ENCODE measurements at places on chromosomes 1 and 21. TPM values are rescaled to one million over a fixed set of nuclear protein-coding genes. Genes with fewer than 3 reads are reported as not detected.
A peak's percentile ranks its signal among the peaks of the same experiment; 100 is the strongest.

GRCh38 chr1:32881871-32882850 is 4.1 kb upstream of the HPCA start:
- DNase-seq: no peak

Gene SFN
- polyA plus RNA-seq: not detected

Gene NOS1AP
- not detected for polyA plus RNA-seq

DNA sequence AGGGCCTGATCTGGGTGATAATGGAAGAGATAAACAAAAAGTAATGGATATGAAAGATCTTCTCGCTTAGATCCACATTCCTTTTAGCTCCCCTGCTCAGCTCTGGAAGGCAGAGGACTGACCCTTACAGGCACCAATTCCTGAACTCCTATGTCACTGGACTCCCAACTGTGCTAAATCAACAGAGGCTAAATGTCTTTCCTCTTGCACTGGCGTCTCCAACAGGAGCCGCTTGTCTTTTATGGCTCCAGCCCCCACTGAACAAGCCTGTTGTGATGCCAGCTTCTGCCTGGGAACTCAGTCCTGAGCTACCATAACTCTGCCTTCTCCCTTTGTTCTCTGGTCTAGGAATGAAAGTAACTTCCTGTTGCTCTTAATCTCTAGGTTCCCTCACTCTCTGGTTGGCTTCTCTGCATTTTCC is 142.1 kb upstream of the COL11A1 start:
- no peak for DNase-seq

- DNase-seq: no peak
Measured at GRCh38 chr1:40339420-40340323, 22.6 kb upstream of the COL9A2 start.

DNA sequence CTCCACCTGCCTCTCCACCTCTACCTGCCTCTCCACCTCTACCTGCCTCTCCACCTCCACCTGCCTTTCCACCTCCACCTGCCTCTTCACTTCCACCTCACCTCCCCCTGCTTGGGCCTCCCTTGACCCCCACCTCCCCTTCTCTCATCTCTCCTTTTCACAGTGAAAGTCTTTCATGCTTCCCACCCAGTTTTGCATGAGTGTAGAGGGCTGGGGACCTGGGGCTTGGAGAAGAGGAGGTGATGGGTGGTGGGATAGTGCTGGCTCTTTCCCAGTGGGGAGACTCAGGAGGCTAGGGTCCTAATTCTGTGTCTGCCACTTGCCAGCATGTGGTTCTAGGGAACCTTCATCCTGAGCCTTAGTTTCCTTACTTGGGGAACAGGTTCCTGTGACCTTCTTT is 316.2 kb upstream of the C1orf174 start:
- no peak for DNase-seq

DNA sequence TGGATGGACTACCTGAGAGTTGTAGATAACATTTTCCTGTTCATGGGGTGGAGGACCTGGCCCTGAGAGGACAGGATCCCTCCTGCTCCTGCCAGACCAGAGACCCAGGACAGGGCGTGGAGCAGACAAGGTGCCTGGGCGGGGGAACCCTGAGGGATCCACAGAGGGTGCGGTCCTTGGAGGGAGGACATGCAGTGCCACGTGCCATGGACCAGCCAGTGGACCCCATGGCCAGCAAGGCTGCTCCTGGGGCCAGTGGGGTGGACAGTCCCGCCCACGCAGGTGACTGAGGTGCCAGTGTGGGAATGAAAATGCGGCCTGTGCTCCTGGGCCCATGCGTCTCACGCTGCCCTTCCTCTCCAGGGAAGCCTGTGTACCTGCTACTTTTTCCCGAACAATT is 3.6 kb downstream of the RER1 start:
- no peak for DNase-seq

DNA sequence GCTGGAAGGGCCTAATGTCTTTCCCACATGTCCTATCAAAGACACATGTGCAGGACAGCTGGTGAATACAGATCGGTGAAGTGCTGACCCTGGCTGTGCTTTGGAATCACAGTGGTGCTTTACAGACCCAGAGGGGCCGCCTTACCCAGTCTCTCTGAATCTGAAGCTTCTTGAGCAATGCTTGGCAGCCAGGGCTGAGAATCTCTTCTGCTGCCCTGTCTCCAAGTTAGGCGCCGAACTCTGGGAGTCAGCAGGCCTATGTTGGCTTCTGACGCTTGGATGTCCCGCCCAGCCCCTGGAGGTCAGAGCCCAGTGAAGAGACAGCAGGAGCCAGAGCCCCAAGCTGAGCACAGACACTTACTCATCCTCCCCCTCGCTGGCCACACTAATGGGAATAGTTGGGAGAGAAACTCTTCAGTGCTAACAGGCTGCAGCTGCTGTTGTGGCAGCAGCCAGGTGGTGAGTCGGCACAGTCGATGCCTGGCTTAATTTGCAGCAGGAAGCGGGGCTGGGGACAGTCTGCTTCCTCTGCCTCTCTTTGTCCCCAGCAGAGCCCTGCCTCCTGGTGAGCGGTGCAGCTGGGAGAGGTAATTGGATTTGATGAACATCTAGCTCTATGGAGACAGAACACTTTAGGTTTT is 68.1 kb downstream of the URB2 start:
- peak; percentile 92 for DNase-seq

Gene KRTAP19-3
- not detected for polyA plus RNA-seq

GRCh38 chr1:9589144-9589718 is 520 bp downstream of the TMEM201 start:
- DNase-seq: peak; percentile 67

Gene LINGO4
- polyA plus RNA-seq: not detected

GRCh38 chr1:110765640-110766335 is 91.0 kb upstream of the KCNA3 start:
- DNase-seq: peak; percentile 68

DNA sequence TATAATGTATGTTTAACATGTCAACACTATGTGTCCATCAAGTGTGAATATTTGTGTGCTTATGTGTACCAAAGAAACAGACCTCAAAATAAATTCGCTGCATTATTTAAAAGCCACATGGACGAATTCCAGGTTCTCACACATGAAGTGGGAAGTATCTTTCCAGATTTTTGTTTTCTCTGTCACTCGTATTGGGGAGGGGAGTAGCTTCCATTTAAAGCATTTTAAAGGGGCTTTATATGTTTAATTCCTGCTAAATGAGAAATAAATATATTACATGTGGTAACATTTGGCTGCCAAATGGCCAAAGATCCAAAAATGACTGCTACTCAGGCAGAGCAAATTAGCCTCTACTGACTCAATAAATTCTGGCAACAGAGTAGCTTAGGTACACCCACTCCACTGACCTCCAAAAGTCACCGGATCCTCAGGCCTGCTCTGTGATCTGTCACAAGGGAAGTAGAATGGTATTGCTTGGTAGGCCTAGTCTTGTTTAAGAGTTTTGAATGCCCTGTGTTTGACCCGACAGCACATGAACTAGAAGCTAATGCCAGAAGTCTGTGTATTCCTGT is 178.1 kb downstream of the ZP4 start:
- DNase-seq: no peak
